ENCODE measurements at places on chromosomes 7 and 10.

GRCh38 chr7:155579565-155579964 is 33.2 kb upstream of the CNPY1 start:
- DNase-seq, result no peak

DNA sequence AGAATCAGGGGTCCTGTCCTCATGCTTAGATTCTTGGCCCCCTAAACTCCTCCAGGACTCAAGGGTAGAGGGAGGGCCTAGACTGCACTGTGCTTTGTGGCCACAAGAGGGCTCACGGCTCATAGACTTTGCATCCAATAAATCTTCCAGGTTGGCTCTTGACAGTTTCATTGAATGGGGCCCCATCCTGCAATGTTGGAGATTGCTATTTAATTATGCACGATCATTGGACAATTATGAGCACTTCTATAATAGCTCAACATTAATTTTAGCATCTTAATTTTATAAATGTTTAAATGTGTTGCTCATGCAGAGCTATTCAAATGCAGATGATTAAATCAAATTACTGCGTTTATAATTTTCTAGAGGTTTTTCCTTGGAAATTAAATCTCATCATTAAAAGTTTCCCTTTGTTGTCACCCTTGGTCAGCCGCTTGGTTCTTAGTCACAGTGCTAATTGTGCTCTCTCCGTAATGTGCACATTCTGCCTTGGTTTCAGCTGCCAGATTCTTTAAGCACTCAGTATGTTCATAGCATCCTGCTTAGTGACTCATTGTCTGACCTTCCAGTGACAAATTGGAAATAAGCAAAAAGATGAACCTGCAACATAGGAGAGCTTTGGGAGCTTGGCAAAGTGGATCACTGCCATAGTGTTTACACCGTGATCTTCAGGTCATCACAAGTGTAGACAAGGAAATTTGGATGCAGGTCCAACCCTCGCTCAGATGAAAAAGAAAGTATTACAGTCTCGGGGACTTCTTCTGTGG is 33.4 kb upstream of the PLPP4 start:
- peak; percentile 2 for DNase-seq

DNA sequence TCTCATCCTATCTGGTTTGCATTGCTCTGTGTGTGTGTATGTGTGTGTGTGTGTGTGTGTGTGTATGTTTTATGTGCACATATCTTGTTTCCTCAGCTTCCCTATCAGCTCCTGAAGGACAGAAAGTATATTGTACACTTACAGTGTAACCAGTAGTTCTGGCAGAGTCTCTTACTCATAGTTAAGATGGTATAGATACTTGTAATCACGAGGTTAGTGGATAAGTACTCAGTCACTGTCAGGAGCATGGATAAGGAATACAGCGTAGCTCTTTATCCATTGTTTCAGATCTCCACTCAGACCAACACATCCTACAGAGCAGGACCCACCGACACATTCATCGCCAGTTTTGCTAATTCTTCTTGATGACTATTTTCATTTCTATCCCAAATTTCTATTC is 275.0 kb downstream of the TSPAN12 start:
- DNase-seq, result no peak

- no peak for DNase-seq
These were observed 1138.5 kb upstream of the PHF14 start for GRCh38 chr7:9835199-9835598.

DNA sequence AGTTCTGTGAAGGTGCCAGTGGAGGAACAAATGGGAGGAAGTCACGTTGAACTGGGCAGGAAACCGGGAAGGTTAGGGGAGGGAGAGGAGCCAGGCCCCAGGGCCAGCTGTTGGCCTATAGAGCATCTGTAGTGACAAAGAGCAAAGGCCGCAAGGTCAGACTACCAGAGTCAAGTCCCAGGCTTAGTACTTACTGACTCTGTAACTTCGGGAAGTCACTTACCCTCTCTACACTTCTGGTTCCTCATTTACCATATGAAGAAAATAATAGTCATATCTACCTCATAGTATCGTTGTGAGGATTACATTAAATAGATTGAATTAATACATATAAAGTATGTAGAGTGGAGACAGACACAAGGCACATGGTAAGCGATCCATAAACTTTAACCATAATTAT is 101.8 kb upstream of the FZD1 start:
- no peak for DNase-seq

DNA sequence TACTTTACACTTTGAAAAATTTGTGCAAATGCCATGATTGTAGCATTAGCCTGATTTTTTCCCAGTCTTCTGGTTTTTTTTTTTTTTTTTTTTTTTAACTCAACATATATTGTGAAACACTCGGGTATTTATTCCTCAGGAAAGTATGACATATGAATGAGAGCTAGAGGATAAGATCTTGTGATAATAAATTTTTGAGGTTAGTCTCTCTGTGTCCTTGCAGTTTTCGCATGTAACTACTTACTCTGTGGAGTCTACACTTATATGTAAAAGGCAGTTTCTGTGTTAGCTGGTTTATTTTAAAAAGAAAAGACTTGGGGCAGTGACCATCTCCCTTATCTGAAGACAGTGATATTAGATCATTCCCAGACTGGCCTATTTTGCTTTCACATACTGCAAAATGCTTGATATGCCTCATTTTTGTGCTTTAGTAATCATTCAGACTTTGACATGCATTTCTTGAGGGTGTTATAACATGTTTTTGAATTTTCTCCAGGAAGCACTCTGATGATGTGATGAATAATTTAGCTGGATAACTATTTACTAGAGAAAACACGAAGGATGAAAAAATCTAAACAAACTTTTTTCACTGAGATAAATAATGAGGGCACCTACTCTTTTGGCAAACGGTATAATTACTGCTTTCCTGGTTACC is 371.0 kb downstream of the NRG3 start:
- DNase-seq, result no peak

- DNase-seq, result no peak
These were observed 140.3 kb downstream of the FOXP2 start for GRCh38 chr7:114554781-114555537.

DNA sequence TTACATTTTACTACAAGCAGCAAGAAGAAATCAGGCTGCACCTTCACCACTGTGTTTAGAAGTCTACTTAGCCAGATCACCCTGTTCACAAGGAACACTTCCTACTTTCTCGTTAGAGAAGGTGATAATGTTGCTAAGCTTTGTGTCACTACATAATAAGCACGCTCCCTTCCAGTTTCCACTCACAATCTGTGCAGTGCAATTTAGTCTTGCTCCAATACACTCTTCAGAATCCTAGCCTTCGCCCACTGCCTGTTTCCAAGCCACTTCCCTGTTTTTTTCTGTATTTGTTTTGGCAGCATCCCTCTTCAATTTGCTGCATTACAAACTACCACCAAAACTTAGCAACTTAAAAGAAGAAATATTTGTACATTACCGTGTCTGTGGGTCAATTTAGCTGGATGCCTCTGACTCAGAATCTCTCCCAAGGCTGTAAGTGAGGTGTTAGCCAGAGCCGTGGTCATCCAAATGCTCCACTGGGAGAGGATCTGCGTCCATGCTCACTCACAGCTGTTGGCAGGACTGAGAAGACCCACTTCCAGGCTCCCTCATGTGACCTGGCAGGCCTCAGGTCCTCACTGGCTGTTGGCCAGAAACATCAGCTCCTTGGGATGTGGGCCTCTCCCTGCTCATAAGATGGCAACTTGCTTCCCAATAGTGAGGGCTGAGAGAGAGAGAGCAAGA is 110.4 kb downstream of the PON1 start:
- DNase-seq, result no peak

DNA sequence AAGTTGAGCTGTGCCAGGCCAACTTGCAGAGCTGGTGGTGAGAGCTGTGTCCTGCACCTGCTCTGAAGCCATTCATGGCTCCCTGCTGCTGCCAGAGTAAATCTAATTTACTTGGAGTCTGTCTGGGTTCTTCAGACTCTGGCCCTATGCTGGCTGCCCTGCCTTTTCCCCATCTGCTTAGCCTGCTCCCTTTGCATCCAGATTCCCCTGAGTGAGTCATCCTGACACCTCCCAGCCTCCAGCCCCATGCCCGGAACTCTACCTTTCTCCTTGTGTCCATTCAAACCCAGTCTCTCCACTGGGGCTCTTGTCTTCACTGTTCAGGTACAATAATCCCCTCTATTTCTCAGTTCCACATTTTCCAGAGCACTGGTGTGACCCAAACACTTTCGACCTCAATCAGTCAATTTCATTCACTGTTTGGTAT is 434.4 kb upstream of the ZMIZ1 start:
- no peak for DNase-seq

DNA sequence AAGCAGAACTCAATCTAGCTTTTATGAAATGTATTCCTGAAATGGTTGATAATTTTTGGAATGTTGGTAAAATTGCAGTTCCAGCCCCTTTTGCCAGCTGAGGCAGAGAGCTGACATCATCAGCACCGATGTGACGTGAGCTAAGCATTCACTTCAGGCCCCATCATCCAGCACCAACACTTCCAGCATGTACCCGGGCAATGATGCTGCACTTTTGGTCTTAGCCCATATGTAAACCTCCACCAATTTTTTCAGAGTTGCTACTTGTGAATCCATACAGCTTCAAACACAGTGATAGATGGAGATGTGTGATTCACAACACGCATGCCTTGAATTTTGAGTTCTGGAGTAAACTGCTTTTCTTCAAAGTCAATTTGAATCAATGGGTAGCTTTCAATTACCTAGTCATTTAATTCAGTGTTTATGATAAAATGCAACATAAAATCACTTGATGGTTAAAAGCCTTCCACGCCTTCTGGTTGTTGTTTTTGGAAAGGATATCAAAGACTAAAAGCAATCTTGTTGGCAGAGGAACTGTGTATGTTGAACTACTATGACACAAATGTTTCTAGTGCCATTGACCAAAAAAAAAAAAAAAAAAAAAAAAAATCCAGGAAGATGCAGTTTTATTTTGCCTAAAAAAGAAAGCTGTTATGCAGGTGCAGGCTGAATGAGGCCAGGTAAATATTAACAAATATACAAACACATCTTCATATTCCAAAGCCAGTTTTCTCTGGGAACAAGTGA is 73.9 kb downstream of the NRP1 start:
- no peak for DNase-seq

- no peak for DNase-seq
These were observed 330.6 kb downstream of the CCSER2 start for GRCh38 chr10:84659027-84659426.

GRCh38 chr7:73834626-73835191 is 3.9 kb downstream of the CLDN4 start:
- DNase-seq, result no peak

DNA sequence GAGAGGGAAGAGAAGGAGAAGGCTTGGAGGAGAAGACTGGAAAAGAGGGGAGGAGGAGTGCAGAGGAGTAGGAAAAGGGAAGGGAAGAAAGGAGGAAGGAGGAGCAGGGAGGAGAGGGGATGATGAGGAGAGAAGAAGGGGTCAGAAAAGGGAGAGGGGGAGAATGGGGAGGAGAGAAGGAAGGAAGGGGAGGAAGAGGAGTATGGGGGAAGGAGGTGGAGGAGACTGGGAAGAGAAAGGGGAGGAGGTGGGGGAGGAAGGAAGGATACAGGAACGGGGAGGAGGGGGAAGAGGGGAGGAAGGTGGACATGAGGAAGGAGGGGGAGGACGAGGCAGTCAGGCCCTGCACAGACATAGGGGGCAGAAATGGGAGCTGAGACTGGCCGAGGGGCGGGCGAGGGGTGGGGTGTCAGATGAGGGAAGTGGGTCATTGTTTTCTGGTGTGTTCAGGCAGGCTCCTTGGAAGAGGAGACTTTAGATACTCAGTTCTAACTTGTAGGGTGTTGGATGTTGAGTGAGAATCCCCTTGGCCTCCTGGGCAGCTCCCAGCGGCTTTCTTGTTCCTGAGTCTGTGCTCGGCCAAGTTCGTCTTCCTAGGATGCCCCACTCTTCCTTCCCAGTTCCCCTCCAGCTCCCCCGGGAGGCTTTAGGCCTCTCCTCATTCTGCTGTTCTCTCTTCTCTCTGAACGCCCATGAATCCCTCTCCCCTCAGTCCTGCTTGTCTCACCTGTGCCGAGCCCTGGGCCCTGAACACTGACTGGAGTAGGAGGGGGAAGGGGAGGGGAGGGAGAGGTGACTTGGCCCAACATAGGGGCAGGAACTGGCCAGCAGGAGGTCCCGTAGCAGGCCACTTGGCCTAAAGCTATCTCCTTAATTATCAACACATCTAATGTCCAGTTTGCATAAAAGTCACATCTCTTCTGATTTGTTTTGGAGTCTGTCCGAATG is 12.8 kb upstream of the CRHR2 start:
- DNase-seq, result no peak

DNA sequence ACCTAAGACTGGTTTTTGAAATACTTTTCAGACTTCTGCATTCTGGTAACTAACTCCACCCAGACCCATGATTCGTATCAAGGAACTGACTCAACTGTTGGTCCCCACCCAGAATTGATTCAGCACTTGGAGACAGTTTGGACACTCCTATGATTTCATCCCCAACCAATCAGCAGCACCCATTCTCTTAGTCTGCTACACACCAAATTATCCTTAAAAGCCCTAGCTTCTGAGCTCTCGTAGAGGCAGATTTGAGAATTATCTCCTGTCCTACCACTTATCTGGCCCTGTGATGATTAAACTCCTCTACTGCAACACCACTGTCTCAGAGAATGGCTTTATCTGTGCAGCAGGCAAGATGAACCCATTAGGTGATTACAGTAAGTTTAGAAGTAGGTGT is 7.7 kb upstream of the GSTO1 start:
- no peak for DNase-seq

- no peak for DNase-seq
These were observed 76.0 kb upstream of the ADO start for GRCh38 chr10:62728479-62728878.

DNA sequence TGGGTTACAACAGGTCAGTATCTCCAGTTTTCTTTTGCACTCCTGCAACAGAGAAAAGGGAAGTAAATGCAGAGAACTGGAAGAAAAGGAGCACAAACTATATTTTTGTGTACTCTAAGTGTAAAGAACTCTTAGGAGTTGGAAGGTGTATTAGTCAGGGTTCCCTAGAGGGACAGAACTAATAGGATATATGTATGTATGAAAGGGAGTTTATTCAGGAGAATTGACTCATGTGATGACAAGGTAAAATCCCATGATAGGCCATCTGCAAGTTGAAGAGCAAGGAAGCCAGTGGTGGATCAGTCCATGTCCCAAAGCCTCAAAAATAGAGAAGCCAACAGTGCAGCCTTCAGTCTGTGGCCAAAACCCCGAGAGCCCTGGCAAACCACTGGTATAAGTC is 22.6 kb upstream of the RAB18 start:
- no peak for DNase-seq

DNA sequence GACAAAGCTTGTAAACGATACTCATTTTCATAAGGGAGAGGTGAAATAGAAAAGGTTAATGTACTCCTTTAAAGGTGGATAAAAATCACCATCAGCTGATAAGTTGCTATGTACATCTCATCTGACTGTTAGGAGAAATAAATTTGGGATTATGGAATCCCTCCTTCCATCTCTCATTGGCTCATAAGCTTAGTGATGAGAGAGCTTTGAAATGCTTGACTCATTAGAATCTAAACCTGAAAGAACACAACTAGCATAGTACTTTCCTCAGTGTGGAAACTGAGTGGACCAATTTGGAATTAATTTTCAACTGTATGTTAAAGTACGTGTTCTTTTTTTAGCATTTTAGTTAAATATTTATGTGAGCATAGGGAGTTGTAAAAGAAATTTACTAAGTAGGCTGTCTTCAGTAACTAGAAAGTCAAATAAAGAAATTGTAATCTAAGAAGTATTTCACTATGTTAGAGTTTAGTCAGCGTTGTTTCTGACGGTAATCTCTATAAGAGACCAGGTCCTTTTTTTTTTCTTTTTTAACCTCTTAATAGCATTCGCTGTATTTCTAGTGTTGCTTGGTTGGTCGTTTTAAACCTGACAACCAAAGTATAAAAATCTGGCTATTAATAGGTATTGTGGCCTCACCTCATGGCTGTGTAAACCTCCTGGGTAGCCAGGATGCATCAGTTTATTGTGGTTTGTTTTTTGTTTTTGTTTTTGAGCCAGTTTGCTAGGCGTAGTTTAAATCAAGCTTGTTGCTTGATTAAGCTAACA is 34.4 kb downstream of the FHIP2A start:
- no peak for DNase-seq
